Transverse colon (tissue), 4 donors: ENCODE measurements at places on chromosomes 3 and 15.
A peak's percentile ranks its signal among the peaks of the same experiment; 100 is the strongest.

- no peak for DNase-seq
Measured at GRCh38 chr3:191328383-191328961, 722 bp upstream of the CCDC50 start.

GRCh38 chr15:40952301-40952900 lies 870 bp upstream of the CHAC1 start:
- no peak for DNase-seq

DNA sequence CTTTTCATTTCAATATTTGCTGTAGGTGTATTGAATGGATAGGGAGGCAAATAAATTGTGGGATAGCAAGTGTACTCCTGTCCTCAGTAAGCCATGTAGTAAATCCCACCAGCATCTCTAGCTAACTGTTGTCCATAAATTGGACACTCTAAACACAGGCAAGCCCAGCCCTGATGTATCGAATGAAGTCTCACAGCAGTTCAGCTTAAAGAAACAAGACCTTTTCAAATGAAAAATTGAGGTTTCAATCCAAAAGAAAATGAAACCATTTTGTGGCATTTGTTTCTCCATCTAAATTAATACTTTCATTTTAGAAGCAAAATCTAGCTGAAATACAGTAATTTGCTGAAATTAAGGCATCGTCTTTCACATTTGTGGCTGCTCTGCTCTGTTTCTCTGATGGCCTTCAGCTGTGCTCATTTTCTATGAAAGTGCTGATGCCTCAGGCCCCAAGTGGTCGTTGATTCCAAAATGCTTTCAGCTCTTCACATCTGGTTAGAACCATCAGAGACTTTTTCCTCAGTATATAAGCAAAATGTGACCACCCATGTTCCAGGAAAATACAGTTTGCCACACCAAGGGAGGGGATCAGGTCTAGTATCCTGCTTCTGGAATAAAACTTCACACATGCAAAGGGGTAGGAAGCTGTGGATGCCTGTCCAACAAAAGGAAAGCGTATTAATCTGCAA lies 245.0 kb downstream of the ZMAT3 start:
- DNase-seq = no peak

DNA sequence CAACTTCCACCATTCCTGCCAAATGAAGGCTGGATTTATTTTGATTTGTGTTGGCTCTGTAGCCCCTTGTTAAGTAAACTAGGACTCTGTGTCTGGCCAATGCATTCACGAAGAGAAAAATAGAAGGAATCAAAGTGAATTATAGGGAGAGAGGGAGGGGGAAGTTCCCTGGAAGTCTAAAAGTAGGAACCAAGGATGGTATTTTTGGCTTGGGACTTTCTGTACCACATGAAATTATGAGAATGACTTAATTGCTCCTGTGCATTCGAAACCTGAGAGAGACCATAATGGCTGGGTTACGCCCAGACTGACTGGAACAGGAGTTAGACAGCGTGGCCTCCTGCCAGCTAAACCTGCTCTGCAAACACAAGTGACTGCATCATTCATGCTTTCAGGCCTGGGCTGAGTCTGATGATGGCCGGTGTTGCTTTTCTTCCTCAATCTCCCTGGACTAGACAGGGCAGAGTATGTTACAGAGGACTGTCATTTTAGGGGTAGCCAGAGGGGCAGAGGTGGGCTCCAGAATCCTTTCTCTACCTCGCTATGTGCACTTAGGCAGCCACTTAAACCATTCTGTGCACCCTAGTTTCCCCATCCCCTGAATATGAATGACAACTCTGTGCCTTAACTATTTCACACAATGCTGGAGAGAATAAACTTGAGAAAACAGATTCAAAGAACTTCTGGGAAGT lies 58.9 kb downstream of the MYO1E start:
- DNase-seq = peak; percentile 93

DNA sequence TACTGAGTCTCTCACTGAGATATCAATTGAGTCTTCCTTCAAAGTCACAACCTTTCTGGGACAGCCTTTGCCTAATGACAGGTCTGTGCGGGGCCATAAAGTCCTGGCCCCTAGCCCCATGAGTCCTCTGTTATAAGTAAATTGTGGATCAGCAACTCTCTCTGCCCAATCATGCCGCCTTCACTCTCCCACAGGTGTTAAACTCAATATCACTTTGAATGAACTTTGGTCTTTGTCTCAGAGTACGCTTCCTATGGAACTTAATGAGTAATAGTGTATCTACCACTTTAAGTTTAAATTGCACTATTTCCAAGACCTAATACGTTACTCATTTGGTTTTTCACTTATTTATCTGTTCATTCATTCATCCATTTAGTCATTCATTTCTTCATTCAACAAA lies 826.4 kb downstream of the TUSC7 start:
- no peak for DNase-seq

- peak; percentile 51 for DNase-seq
Measured at GRCh38 chr3:143594206-143594605, 254.1 kb downstream of the SLC9A9 start.

- no peak for DNase-seq
Measured at GRCh38 chr3:5298453-5298852, 110.9 kb downstream of the EDEM1 start.

- DNase-seq = no peak
Measured at GRCh38 chr3:18134386-18135059, 290.6 kb downstream of the SATB1 start.

- no peak for DNase-seq
Measured at GRCh38 chr3:59512066-59512465, 462.2 kb upstream of the CFAP20DC start.

- no peak for DNase-seq
Measured at GRCh38 chr3:127419641-127420553, 132.1 kb upstream of the PRR20G start.

- no peak for DNase-seq
Measured at GRCh38 chr3:15401936-15402335, 25.4 kb downstream of the METTL6 start.

DNA sequence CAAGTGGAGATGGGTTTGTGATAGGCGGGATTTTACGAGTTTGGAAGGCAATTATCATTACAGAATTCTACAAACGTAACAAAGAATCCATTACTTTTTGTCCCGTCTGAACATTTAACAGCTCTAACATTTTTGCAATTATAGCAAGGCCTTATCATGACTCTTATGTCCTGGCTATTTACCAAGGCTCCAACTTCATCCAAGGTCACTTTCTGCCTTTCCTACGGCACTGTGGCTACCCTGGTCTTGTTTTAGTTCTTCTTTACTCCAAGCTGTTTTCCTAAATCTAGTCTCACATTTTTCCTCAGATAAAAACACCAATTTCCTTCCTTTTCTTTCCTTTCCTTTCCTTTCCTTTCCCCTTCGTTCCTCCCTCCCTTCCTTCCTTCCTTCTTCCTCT lies 33.5 kb upstream of the GRM7 start:
- no peak for DNase-seq

- no peak for DNase-seq
Measured at GRCh38 chr3:60630953-60631352, 620.3 kb downstream of the FHIT start.

- no peak for DNase-seq
Measured at GRCh38 chr15:48358229-48359152, 27.3 kb downstream of the DUT start.

DNA sequence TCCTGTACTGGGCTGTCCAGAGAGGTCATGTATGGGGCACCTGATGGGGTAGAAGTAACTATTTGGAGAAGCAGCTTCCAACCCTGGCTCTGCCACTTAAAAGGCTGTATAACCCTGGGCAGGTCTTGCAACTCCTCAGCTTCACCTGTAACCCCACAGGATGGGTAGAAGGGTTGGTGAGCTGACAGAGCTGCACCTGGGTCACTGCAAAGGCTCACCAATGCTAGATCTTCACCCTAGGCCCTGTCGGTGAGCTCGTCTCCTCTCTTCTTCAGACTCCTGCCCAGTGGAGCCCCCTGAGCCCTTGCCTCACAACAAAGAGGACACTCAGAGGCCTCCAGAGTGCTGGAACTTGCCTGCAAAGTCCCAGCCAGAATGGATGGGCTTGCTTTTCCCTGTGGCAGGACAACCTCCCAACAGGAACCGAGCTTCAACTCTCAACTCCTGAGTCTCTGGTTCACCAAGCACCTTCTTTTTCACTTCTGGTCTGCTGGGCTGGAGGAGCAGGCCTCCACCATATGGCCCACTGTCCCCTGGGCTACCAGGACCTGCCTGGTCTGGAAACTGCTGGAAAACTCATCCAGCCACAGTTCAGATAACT lies 45.9 kb downstream of the XXYLT1 start:
- no peak for DNase-seq

GRCh38 chr15:78859971-78860719 lies 12.5 kb upstream of the MORF4L1 start:
- peak; percentile 77 for DNase-seq

DNA sequence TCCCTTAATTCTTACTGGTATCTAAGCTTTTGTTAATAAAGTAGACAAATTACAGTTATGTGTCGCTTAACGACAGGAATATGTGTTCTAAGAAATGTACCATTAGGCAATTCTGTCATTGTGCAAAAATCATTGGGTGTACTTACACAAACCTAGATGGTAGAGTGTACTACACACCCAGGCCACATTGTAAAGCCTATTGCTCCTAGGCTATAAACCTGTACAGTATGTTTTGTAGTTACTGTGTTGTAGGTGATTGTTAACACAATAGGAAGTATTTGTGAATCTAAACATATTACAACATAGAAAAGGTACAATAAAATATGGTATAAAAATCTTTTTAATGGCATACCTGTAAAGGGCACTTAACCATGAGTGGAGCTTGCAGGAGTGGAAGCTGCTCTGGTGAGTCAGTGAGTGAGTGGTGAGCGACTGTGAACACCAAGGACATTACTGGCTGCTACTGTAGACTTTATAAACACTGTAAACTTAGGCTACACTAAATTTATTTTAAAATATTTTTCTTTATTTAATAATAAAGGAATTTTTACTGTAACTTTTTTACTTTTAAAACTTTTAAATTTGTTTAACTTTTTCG lies 47.4 kb downstream of the FSIP1 start:
- DNase-seq = peak; percentile 52

- DNase-seq = no peak
Measured at GRCh38 chr3:124352149-124352539, 360.2 kb upstream of the ROPN1 start.

DNA sequence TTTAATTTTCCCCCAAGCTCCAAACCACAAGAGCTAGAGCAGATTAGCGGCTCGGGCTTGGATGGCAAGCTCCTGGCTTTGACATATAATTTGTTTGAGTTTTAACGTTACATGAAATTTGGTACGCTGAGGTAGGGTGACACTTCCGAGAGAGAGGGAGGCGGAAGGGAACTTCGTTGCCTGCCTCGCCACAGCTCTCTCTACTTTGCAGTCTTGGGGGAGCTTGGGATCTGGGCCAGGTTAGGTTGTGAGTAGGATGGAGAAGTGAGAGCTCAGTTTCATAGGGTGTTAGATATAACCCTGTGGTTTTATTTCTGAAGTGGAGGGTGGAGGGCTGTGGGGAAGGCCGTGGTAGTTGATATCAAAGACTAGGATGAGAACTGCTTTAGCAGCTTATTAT lies 39.7 kb downstream of the LRTM1 start:
- no peak for DNase-seq

DNA sequence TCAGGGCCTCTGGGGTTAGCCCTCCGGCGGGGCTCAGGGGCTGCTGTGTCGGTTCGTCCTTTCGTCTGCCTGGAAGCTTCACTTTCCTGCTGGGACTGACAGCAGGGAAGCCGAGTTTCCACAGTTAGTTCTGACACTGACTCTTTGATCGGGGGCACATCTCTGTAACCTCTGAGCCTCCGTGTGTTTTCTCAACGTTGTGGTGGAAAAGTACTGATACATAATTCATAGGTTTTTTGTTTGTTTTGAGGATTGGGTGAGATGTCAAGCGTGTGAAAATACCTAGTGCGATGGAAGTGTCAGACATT lies 481 bp downstream of the AP4E1 start:
- DNase-seq = no peak

DNA sequence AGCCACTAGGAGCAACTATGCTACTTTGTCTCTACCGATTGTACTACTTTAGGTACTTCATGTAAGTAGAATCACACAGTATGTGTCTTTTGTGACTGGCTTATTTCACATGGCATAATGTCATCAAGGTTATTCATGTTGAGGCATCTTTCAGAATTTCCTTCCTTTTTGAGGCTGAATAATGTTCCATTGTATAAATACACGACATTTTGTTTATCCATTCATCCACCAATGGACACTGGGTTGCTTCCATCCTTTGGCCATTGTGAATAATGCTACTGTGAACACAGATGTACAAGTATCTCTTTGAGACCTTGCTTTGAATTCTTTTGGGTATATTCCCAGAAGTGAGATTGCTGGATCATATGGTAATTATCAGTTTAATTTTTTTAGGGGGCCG lies 29.2 kb downstream of the MYO5A start:
- DNase-seq = no peak

- DNase-seq = no peak
Measured at GRCh38 chr15:31834654-31835053, 195.7 kb upstream of the CHRNA7 start.

DNA sequence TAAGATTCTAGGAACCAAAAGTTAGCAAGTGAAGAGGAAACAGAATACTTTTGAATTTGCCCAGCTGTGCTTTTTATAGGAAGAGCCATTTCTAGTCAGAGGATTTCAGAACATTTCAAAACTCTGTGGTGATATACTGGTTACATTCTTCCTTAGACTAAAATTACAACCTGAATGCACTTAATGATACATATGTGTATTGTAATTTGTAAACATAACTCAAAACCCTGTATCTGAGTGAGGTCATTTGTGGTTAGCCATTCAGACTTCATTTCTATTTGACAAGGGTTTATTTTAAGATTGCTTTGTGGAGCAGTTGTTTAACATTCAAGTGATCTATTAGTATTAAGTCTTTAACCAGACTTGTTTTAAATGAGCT lies 59.4 kb upstream of the TRIM71 start:
- no peak for DNase-seq
